ENCODE measurements at places on chromosomes 11 and 22.

DNA sequence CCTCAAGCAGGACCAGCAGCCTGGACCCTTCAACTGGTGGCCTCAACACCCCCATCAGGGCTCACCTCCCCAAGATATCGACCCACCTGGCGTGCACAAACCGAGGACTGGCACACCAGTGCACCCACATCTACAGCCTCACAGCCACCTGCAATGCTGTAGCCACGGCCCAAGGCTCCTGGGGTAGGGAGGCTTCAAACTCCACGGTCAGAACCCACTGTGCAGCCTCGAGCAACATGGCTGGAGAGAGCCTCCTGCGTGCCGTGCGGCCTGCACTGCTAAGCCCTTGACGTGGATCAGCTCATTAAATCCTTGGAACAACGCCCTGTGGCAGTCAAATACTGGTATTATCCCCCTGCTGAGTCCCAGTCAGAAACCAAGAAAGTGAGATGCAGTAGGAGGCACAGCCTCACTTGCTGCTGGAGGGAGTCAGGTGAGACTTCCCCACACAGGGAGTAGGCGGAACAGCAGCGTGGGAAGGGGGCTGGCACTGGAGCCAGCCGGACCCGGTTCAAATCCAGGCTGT lies 4.6 kb downstream of the CARD10 start:
- no peak for DNase-seq

DNA sequence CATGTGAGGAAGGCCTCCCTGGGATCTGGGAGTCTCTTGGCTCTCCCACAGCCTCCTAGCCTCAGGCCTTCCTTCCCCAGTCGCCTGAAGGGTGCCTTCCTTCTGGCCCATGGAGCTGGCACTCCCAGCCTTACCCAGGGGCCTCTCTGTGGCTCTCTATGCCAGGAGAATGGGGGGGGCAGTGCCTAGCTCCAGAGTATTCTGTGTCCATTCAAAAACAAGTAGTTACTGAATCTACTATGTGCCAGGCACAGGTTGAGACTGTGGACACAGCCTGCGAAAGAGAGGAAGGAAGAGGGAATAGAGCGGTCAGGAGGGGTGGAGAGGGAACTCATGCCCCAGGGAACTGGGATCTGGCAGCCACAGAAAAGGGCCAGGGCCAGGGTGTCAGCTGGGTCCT lies 2.7 kb upstream of the PLA2G3 start:
- DNase-seq: no peak

- DNase-seq: no peak
Measured at GRCh38 chr11:133082453-133082781, 449.9 kb downstream of the OPCML start.

DNA sequence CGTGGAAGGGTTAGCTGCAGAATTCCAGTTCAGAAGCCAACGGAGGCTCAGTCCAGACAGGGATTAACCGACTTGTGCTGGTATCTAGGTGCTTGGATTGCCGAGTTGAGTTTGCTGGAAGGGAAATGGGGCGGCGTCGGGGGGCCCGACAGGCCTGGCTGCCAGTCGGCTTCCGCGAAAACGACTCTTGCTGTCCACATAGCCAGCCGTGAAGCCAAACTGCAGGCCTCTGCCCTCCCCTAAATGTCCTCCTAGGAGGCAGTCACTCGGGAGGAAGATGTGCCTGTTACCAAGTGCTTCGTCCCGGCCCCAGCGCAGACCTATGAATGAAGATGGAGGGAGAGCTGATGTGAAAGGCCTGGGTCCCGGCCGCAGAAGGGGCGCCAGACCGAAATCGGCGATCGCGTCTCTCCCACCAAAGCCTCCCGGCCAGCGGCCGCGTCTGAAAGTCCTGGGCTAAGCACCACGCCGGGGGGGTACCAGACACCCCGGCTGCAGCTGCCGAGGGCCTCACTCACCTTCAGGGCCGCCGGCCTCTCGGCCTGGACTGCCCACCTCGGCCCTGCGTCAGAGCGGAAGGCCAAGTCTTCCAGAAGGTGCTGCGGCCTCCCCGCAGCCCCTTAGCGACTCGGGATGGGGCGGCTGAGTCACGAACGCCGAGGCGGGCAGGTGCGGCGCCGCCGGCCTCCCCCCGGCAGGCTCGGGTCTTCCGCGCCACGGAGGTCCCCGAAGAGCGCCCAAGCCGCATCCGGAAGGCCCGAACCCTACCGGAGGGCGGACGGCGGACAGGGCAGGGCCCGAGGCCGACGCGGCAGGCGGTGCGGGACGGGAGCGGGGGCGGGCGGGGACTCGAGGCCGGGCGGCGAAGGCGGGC lies 7.5 kb downstream of the DPAGT1 start:
- no peak for DNase-seq

- no peak for DNase-seq
Measured at GRCh38 chr11:111386611-111387150, 7.6 kb upstream of the POU2AF1 start.

DNA sequence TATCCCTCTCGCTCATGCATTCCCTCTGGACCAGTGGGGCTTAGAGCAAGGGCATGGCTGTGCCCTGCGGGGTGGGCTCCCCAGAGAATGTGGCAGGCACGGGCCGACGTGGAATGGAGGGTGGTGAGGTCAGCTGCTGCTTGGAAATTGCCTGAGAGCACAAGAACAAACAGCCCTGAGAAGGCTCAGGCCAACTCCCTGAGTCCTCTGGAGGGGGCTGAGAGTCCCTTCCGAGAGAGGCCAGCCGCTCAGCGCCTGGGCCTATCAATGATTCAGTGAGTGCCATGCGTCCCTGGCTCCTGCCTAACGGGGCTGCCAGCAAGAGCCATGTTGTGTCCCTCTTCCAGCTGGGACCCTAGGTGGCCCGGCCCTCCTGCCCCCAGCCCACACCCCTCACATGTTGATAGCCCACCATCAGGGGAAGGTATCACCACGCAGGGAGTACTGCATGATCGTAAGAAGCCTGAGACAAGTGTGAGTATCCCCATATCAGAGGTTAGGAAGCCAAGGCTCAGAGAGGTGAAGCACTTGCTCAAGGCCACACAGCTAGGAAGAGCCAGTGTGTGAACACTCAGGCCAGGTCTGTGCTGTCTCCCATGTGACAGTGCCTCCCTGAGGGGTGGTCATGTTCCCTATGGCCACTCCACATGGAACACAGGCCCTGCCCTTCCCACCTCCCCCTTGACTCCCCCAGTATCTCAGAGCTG lies 55.8 kb downstream of the NECTIN1 start:
- no peak for DNase-seq

- DNase-seq: no peak
Measured at GRCh38 chr11:75867778-75868374, 52.9 kb downstream of the UVRAG start.

DNA sequence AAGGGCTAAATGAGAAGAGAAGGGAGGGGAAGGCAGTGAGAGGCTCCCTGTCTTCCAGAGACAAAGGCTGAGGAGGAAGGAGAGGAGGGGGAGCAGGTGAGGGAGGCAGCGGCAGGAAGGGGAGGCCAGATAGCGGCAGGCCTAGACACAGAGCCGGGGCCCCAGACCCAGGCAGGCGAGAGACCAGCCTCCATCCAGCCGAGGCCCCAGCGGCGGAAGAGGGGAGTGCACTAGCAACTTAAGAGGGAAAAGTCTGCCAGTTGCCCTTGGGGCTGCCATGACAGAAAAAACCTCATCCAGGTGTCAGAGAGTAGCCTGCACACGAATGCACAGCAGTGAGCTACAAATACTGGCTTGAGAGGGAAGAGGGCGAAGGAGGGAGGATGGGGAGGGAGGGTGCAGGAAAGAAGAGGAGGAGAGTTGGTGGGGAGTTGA lies 46.7 kb downstream of the IGLL1 start:
- DNase-seq: no peak

- DNase-seq: no peak
Measured at GRCh38 chr11:11461473-11461872, 108.4 kb upstream of the CSNK2A3 start.

GRCh38 chr11:44826922-44827643 lies 100.3 kb downstream of the TSPAN18 start:
- no peak for DNase-seq

GRCh38 chr11:59802639-59803176 lies 7.9 kb downstream of the MRPL16 start:
- no peak for DNase-seq

DNA sequence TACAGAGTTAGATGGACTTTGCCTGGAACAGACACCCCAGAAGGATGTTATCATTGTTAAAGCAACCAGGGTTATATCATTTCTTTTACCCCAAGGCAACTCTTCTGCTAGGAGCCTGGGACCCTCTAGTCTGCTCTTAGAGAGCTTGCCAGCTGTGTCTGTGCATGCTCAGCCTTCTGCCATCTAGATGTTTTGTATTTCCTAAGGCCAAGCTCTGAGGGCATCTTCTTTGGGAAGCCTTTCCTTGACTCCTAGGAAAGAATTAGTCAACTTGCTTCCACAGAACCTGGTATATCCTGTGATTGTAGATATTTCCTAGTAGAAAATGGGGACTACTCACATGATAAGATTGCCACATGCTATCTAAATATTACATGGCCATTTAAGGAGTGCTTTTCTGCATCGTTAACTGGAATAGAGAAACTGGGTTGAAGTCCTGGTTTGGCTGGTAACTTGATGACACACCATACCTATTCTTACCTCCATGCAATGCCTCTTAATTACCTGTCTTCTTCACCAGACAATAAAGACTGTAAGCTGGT lies 87.6 kb downstream of the STIM1 start:
- DNase-seq: no peak

DNA sequence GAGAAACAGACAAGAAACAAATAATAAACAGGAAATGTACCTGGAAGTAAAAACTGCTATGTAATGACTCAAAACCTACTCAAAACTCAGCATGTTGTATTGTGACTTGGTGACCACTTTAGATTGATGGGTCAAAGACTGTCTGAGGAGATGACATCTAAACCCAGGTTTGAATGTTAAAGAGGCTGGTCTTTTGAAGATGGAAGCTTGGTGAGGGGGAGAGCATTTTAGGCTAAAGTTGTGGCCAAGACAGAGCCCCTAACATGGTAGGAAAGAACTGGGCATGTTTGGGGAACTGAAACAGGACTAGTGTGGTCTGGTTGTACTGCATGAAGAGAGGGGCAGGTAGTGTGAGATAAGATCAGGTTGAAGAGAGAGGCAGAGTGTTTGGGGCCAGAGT lies 85.3 kb upstream of the MYO18B start:
- no peak for DNase-seq

DNA sequence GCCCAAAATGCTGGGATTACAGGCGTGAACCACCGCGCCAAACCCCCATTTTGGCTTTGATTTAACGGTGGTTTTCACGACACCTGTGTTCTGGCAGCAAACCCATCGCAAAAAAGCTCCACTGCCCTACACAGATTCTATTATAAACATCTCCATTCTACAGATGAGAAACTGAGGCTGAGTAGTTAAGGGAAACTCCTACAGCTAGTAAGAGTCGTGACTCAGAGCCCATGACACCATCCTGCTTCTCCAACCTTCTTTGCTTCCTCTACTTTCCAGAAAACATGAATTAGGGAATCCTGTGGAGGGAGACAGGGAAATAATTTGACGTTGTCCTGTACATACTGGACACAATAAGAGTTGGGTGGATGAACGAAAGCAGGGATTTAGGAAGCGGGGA lies 429 bp upstream of the SNX15 start:
- no peak for DNase-seq

- no peak for DNase-seq
Measured at GRCh38 chr22:43831561-43832392, 19.7 kb upstream of the EFCAB6 start.

- DNase-seq: no peak
Measured at GRCh38 chr22:50722048-50722701, 15.8 kb upstream of the ACR start.

GRCh38 chr11:57637626-57638004 lies 12.1 kb downstream of the YPEL4 start:
- no peak for DNase-seq

DNA sequence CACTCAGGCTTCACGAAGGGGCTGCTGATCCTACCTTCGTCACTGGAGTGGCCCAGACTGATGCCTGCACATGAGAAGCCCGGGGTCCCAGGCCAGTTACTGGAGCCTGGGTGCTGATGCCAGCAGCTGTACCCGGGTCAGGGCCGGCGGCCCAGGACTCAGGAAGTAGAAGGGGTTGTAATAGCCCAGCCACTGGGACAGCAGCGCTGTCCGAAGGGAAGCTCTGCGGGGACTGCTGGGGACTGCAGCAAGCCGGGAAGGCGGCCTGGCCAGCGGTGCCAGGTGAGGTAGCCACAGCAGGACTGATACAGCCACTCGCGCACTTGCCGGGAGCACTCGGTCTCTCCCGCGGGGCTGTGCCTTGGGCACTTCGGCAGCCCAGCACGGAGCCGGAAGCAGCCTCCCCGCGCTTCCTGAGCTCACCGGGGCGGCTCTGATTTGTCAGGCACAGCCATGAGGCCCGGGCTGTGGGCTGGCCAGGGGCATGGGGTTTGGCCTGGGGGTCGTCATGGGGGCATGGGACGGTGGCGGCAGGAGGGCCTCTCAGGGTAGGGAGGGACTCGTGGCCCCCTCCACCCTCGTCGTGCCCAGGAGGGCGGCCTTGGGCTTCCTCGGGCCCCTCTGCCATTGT lies 13.9 kb upstream of the OR8K1 start:
- no peak for DNase-seq

- DNase-seq: no peak
Measured at GRCh38 chr22:48352086-48352911, 1475.4 kb downstream of the BRD1 start.

- DNase-seq: no peak
Measured at GRCh38 chr11:48141475-48142122, 75.0 kb upstream of the OR4B1 start.

- no peak for DNase-seq
Measured at GRCh38 chr11:68328374-68329091, 16.1 kb downstream of the LRP5 start.

DNA sequence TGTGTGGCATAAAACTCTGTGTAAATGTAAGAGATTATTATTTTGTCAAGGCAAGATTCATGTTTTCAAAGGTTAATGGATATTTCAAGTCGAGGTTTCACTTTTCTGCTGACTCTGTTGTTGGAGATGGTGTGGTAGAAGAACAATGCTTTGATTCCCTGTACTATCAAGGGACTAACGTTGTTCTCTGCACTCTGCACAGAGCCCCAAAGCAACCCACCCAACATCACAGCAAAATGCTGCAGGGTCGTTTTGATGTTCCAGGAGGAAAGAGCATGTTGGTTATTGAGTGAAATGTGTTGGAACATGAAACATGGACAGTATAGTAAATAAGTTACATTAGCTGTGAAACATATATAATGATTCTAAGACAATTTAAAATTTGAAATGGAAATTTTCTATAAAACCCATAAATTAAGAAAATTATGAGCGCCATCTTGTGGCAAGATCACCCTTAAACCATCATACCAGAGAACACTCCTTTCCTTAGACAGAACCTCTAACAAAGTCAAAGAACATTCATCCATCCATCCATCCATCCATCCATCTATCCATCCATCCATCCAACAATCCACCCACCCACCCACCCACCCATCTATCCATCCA lies 164.4 kb upstream of the ZBED5 start:
- no peak for DNase-seq

- no peak for DNase-seq
Measured at GRCh38 chr11:72483412-72484186, 49.3 kb upstream of the CLPB start.

GRCh38 chr11:34242037-34242625 lies 115.7 kb downstream of the ABTB2 start:
- DNase-seq: no peak

- no peak for DNase-seq
Measured at GRCh38 chr22:27975381-27976013, 56.4 kb upstream of the PITPNB start.
